ENCODE measurements at places on chromosomes 5 and 9.

GRCh38 chr5:92890841-92891244 is 690.2 kb downstream of the NR2F1-AS1 start:
- no peak for DNase-seq

DNA sequence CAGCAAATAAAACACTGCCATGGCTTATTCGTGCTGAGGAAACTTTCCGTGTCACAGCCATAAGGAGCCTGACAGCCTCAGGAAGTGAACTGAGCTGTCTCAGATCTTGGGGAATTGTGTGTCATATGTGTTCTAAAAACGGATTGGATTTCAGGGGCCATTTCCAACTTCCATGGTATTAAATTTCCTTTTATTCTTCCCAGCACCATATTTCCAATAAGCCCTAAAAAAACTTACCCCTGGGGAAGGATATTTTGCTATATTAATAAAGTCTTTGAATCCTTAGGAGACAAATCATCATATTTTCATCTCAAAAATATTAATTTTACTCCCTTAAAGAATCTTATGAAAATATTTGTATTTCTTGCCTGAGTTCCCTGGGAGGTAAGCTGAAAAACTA is 93.9 kb downstream of the LHFPL2 start:
- DNase-seq, result no peak

DNA sequence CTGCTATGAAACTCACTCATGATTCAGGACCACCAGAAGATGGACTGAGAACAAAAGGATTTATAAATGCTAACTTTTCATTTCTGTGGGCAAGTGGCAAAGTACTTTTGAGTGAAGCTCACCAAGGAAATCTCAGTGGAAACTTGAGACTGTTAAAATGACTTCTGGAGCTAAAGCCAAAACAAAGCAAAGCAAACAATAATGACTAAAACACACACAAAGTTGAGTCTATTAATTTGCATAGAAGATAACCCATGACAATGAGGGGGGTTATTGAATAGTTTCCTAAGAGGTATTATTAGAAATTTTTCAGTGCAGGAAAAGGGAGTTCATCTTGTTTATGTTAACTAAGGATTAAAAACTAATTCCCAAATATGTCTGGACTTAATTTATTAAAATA is 612.8 kb upstream of the FAM174A start:
- DNase-seq, result no peak

DNA sequence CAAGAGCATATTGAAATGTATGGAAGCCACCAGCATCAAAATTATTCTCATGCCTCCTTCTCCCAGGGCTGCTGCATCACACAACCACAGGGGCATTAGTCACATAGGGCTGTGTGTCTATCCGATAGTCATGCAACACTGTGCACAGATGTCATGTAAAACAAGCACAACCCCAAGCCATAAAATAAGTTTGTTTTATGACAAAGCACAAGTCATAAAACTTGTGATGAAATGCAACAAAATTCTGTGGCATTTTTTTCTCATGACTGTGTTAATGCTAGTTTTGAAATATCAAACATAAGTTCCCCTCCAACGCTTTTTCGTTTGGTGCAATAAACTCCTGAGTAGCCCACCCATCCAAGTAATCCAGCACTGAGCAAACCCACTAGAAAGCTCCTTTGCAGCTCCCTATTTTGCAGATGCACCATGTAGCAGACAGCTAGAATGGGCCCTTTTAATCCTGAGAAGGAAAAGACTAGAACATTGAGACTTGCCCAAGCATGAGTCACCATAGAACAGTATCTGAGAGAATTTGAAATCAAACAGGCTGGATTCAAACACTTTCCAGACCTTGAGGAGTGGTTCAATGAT is 93.3 kb upstream of the ZNF366 start:
- no peak for DNase-seq

DNA sequence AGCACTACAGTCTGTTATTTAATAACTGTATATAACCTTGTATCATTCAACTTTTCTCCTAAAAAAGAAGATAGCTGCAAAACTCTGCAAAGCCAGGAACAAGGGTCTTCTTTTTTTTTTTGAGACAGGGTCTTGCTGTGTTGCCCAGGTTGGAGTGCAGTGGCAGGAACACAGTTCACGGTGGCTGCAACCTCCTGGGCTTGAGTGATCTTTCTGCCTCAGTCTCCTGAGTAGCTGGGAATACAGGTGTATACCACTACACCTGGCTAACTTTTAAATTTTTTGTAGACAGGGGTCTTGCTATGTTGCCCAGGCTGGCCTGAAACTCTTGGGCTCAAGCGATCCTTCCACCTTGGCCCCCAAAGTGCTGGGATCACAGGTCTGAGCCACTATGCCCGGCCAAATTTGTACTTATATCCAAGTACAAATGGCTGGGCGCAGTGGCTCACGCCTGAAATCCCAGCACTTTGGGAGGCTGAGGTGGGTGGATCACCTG is 19.2 kb downstream of the RIOK2 start:
- DNase-seq, result no peak

DNA sequence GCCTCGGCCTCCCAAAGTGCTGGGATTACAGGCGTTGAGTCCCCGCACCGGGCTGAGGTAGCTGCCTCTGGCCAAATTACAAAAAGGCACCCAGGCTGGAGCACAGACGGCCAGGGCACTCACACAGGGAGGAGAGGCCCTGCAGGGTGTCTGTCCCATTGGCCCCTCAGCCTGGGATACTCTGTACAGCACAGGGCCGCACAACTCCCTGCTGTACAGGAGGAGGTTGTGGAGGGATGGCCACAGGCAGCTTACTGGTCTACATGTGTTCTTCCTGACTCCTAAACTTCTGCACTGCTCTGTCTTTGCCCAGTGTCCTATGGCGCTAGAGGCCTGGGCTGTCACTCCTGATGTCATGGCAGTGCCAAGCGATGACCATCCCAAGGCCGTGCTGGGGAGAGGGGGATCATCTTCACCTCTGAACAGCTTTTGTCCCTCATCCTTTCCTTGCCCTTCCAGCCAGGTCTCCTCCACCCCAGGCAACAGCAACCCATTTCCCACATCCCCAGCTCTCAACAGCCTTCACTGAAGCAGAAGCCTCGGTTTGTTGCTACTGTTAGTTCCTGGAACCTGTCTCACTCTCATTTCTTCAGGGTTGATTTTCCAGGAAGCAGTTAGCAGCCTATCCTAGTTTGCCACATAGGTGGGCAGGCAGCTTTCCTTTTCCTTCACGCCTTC is 1.8 kb upstream of the CNOT6 start:
- DNase-seq, result no peak
